ENCODE measurements at places on chromosomes 3 and 15. TPM values are rescaled to one million over a fixed set of nuclear protein-coding genes. Genes with fewer than 3 reads are reported as not detected.

DNA sequence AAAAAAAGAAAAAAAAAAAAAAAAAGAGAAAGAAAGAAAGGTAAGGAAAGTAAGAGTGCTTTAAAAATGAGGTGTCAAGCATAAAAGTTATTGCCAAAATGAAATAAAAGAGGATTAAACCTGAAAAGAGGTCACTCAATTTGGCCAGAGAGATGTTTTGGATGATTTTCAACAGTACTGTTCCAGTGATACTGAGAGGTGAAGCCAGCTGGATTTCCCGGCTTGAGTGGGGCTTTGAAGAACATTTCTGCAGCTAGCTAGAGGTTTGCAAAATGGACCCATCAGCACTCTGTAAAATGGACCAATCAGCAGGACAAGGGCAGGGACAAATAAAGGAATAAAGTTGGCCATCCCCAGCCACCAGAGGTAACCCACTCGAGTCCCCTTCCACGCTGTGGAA is 128.5 kb downstream of the LSAMP start:
- H3K27me3 ChIP-seq, result no peaks in the 10 kb centered on the region
- H3K4me1 ChIP-seq, result no peaks in the 10 kb centered on the region
- no peak for DNase-seq

DNA sequence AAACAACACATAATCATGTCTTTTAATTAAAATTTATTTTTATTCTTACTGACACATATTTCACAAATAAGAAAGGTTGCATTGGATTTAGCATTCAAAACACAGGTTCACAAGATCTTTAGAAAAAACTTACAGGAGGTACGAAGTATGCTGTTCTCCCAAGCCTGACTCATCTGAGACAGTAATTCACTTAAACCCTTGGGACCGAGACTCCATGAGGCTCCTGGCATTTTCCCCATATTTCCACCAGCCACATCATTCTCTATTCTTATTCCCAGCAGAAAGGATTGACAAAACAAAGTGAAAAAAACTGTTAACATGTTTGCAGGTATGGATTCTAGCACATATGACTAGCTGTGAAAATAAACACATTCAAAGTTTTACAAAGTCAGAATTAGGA is 52.6 kb downstream of the CNTN3 start:
- H3K4me1 ChIP-seq, result no peaks in the 10 kb centered on the region
- no peak overlapping the region for H3K27ac ChIP-seq
- DNase-seq, result peak; percentile 53
- no peaks in the 10 kb centered on the region for H3K36me3 ChIP-seq
- H3K4me3 ChIP-seq, result no peak overlapping the region

- H3K4me1 ChIP-seq, result no peaks in the 10 kb centered on the region
- no peaks in the 10 kb centered on the region for H3K27me3 ChIP-seq
- no peak for DNase-seq
- H3K4me3 ChIP-seq, result no peak overlapping the region
- no peak overlapping the region for H3K27ac ChIP-seq
- no peaks in the 10 kb centered on the region for H3K36me3 ChIP-seq
Observed at GRCh38 chr15:99279290-99279689, 28.0 kb downstream of the LRRC28 start.

The NOX5 gene
- total RNA-seq, result not detected

DNA sequence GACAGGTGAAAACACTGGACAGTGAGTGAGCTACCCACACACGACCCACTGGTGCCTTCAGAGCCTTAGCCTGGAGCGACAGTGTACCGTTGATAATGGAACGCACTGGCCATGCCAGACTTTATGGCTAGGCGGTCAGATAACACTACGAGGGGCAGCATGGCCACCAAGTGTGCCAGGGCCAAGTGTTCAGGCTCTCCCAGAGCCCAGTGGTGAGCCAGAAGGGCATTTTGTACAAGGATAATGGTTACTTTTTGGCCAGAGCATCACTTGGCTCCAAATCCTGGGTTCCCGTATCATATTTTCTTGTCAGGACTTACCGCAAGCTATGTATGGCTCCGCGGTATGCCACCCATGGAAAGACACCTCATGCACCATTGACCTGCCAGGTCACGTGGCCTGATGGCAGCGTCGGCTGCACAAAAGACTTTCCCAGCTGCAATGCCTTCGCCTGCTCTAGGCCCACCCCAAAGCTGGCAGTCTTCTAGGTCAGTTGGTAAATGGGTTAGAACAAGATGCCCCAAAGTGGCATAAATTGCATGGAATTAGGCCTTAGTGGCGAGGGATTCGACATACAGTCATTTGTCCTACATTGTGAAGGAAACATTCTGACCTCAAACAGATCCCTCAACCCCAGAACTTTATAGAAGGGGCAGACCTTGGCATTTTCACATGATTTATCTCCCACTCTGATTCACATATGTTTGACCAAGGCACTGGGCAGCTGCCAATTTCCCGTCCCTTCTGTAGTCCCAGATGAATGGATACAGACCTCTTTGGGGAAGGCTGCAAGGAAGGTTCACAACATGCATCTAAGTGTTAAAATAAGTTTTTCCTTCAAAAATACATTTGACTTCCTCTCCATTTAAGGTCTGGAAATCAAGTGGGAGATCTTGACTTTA is 12.2 kb upstream of the SLC28A1 start:
- H3K4me3 ChIP-seq, result no peak overlapping the region
- no peak overlapping the region for H3K27ac ChIP-seq
- H3K27me3 ChIP-seq, result peaks cover 37% of the 10 kb centered on the region
- no peaks in the 10 kb centered on the region for H3K4me1 ChIP-seq
- DNase-seq, result no peak
- H3K36me3 ChIP-seq, result no peaks in the 10 kb centered on the region

GRCh38 chr3:184282941-184283340 is 7.1 kb downstream of the ECE2 start:
- H3K4me1 ChIP-seq, result no peaks in the 10 kb centered on the region
- DNase-seq, result no peak
- H3K27me3 ChIP-seq, result peaks cover 48% of the 10 kb centered on the region
- H3K36me3 ChIP-seq, result no peaks in the 10 kb centered on the region
- H3K27ac ChIP-seq, result no peak overlapping the region

- DNase-seq, result no peak
- H3K27ac ChIP-seq, result no peak overlapping the region
- H3K27me3 ChIP-seq, result peaks cover 39% of the 10 kb centered on the region
Observed at GRCh38 chr15:42024303-42024702, 3.5 kb upstream of the PLA2G4E start.

DNA sequence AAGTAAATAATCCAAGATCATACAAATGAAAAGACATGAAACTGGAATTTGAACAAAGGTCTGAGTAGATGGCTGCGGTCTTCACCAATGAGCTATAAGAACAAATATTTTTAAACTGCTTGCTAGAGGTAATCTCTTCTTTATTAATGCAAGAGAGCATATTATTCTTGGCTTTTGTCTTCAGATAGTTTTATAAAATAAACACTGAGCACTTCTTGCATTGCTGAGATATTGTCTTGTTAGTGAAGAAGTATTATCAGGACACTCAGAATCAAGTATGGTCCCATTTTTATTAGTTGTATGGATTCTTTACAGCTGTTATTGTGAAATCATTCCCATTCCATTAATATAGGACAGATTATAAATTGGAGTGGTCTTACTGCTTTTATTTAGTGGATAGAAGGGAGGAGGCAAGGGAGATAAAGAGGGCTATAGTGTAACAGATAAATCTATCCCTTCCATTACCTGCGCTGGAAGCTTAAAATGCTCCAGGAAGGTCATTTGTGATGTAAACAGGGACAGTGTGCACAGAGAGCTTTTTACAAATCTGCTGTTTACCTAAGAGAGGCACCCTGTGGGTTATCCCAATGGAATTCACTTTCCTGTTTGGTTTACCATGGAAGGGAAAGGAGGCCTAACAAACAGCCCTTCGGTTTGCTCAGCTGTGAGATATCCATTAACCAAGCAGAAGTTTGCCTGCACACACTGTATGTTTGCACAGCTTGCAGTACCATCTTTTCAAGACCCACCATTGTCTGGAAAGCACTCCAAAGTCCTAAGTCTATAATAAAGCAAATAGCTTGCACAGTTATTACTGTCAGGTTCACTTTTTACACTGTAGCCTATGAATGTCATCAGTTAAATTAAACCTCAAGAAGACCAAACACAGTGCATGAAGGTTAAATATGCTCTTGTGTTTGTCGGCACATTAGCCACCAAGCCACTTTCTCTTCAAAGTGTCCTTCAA is 347.7 kb upstream of the TGFBR2 start:
- no peaks in the 10 kb centered on the region for H3K36me3 ChIP-seq
- H3K27me3 ChIP-seq, result no peaks in the 10 kb centered on the region
- H3K27ac ChIP-seq, result no peak overlapping the region
- DNase-seq, result peak; percentile 30

GRCh38 chr3:13524979-13525669 is 23.8 kb upstream of the FBLN2 start:
- no peak overlapping the region for H3K4me3 ChIP-seq
- peaks cover 5% of the 10 kb centered on the region for H3K4me1 ChIP-seq
- peaks cover 2% of the 10 kb centered on the region for H3K27me3 ChIP-seq
- H3K36me3 ChIP-seq, result no peaks in the 10 kb centered on the region
- DNase-seq, result peak; percentile 38
